Glutamatergic neuron (in vitro differentiated cells): ENCODE measurements at places on chromosomes 16 and 17. TPM values are rescaled to one million over a fixed set of nuclear protein-coding genes. Genes with fewer than 3 reads are reported as not detected.
A peak's percentile ranks its signal among the peaks of the same experiment; 100 is the strongest.

GRCh38 chr17:74603037-74603635 is 11.1 kb upstream of the CD300LD start:
- H3K4me3 ChIP-seq: peak overlapping the region; percentile 60
- H3K27me3 ChIP-seq: peaks cover 18% of the 10 kb centered on the region
- peak overlapping the region; percentile 91 for H3K27ac ChIP-seq
- H3K36me3 ChIP-seq: no peaks in the 10 kb centered on the region
- H3K4me1 ChIP-seq: peaks cover 69% of the 10 kb centered on the region

- H3K4me1 ChIP-seq: no peaks in the 10 kb centered on the region
- H3K4me3 ChIP-seq: no peak overlapping the region
- H3K27me3 ChIP-seq: no peaks in the 10 kb centered on the region
- DNase-seq: no peak
These were observed 62.4 kb downstream of the CDH11 start for GRCh38 chr16:65059406-65059980.

GRCh38 chr17:51097708-51098446 is 22.8 kb downstream of the SPAG9 start:
- no peak for DNase-seq
- no peak overlapping the region for H3K27ac ChIP-seq
- H3K4me3 ChIP-seq: no peak overlapping the region
- H3K27me3 ChIP-seq: no peaks in the 10 kb centered on the region

DNA sequence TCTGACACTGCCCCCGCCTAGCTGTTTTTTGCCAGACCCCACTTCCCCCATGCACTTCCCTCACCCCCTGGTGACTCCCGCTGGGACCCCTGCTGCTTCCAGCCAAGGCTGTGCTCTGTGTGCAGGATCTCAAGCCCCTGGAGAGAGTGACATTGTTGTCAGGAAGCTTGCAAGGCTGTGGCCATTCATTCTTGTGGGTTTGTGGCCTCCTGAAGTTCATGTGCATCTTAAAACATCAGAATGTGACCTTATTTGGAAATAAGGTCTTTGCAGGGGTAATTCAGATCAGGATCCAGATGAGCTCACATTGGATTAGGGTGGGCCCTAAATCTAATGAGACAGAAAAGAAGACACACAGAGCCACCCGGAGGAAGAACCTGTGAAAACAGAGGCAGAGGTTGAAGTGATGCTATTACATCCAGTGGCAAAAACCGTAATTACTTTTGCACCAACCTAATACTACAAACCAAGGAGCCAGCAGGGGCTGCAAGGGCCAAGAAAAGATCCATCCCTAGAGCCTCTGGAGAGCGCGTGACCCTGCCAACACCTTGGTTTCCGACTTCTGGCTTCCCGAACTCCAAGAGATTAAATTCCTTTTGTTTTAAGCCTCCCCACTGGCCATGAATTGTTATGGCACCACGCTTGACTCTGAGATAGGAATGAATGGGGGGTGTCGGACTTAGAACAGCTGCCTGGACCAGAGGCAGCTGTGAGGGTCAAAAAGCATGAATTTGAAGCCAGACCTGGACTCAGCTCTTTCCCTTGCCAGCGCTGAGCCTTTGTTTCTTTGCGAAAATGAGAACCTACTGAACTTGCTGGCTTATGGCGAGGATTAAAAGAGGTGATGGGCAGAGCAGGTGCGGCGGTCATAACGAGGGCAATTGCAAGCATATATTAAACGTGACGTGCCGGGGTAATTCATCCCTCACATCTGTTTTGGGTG is 75.5 kb downstream of the BMERB1 start:
- no peaks in the 10 kb centered on the region for H3K36me3 ChIP-seq
- H3K4me1 ChIP-seq: peaks cover 16% of the 10 kb centered on the region
- peaks cover 4% of the 10 kb centered on the region for H3K27me3 ChIP-seq
- peak overlapping the region; percentile 10 for H3K27ac ChIP-seq
- no peak overlapping the region for H3K4me3 ChIP-seq
- no peak for DNase-seq

DNA sequence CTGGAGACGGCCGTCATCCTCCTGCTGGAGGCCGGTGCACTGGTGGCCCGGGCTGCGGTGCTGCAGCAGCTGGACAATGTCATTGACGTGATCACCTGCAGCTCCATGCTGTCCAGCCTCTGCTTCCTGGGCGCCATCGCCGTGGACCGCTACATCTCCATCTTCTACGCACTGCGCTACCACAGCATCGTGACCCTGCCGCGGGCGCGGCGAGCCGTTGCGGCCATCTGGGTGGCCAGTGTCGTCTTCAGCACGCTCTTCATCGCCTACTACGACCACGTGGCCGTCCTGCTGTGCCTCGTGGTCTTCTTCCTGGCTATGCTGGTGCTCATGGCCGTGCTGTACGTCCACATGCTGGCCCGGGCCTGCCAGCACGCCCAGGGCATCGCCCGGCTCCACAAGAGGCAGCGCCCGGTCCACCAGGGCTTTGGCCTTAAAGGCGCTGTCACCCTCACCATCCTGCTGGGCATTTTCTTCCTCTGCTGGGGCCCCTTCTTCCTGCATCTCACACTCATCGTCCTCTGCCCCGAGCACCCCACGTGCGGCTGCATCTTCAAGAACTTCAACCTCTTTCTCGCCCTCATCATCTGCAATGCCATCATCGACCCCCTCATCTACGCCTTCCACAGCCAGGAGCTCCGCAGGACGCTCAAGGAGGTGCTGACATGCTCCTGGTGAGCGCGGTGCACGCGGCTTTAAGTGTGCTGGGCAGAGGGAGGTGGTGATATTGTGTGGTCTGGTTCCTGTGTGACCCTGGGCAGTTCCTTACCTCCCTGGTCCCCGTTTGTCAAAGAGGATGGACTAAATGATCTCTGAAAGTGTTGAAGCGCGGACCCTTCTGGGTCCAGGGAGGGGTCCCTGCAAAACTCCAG is 1.1 kb downstream of the MC1R start:
- H3K4me1 ChIP-seq: peaks cover 3% of the 10 kb centered on the region
- H3K4me3 ChIP-seq: peak overlapping the region; percentile 81
- DNase-seq: no peak
- H3K27me3 ChIP-seq: peaks cover 25% of the 10 kb centered on the region
- no peak overlapping the region for H3K27ac ChIP-seq

GRCh38 chr16:27641260-27641659 is 91.3 kb downstream of the KATNIP start:
- no peaks in the 10 kb centered on the region for H3K27me3 ChIP-seq
- H3K36me3 ChIP-seq: no peaks in the 10 kb centered on the region
- no peak overlapping the region for H3K27ac ChIP-seq

DNA sequence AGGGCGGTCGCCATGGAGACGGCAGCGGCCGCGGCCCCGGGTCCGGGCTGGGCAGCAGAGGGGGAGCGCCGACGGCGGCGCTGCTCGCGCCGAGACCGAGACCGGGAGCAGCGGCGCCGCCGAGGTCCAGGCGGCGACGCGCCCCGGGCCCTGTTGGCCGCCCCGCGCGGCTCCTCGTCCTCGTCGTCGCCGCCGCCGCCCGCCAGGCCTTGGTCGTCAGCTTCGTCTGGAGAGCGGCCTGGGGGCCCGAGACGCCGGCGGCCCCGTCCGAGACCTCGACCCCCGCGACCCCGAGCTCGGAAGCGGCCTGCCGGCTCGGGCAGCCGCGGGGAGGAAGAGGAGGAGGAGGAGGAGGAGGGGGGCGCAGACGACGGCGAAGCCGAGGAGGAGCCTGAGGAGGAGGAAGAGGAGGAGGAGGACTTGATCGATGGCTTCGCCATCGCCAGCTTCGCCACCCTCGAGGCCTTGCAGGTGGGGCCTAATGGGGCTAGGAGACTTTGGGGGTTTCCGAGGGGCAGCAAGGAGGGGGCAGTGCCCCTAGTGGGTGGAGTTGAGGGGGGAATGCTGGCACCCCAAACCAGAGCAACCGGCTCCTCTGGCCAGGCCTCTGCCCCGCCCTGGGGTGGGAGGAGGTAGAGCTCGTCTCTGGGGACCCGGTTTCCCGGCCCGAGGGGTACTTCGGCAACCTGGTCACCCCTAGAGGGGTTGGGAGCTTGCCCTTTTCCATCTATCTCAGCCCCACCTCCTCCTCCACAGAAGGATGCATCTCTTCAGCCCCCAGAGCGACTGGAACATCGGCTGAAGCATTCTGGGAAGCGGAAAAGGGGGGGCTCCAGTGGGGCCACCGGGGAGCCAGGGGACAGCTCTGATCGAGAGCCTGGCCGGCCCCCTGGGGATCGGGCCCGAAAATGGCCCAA is 1.5 kb downstream of the FBRS start:
- H3K36me3 ChIP-seq: peaks cover 11% of the 10 kb centered on the region
- peaks cover 15% of the 10 kb centered on the region for H3K27me3 ChIP-seq
- H3K4me1 ChIP-seq: peaks cover 16% of the 10 kb centered on the region
- no peak overlapping the region for H3K27ac ChIP-seq
- DNase-seq: peak; percentile 31

DNA sequence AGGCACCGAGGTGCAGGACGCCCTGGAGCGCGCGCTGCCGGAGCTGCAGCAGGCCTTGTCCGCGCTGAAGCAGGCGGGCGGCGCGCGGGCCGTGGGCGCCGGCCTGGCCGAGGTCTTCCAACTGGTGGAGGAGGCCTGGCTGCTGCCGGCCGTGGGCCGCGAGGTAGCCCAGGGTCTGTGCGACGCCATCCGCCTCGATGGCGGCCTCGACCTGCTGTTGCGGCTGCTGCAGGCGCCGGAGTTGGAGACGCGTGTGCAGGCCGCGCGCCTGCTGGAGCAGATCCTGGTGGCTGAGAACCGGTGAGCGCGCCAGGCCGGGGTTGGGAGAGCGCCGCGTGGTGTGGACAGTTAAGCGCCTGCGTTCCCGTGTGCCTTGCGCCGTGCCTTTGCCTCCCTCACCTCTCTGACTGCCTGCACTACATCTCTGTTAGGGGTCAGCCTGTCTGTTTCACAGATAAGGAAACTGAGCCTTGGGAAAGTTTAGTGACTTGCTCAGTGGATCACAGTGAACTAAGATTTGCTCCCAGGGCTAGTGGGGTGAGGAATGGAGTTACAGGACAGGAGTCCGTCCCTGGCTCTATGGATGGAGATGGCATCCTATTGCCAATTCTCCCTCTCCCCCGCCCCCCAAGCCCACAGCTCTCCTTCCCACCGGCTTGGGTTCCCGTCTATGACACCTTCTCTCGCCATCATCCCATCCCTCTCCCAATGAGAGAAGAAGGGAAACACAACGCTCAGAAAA is 880 bp downstream of the SARM1 start:
- H3K27me3 ChIP-seq: peaks cover 17% of the 10 kb centered on the region
- peaks cover 4% of the 10 kb centered on the region for H3K36me3 ChIP-seq
- peak; percentile 54 for DNase-seq
- H3K4me1 ChIP-seq: peaks cover 17% of the 10 kb centered on the region

Gene TBC1D3I
- 3.0 TPM for total RNA-seq

Gene UTS2R
- total RNA-seq: 7.2 TPM

Gene DLX3
- 0.37 TPM for total RNA-seq

Gene ADAD2
- total RNA-seq: not detected

Gene HSPB9
- 0.44 TPM for total RNA-seq

Gene ZNF598
- 90.4 TPM for total RNA-seq

Gene CACNG4
- 105 TPM for total RNA-seq

Gene EVPL
- total RNA-seq: not detected

Gene KRTAP4-6
- total RNA-seq: not detected
